ENCODE measurements at places on chromosomes 11 and 22.

DNA sequence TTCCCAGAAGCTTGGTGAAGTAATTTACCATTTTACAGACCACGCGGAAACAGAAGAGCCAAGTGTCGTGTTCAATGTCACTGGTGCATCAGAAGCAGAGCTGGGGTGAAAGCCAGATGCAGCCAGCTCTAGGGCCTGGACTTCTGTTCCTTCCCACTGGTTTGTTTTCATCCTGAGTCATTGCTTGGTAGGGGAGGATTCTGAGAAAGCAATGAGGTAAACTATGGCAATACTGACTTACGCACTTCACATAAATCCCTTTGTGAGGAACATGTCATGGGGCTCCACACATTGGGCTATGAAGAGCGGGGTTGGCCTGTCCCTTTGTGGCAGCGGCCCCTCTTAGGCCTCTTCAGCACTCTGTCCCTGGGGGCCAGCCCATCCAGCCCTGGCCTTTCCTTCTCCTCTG, 52.4 kb upstream of the RBFOX2 start:
- DNase-seq, result no peak

DNA sequence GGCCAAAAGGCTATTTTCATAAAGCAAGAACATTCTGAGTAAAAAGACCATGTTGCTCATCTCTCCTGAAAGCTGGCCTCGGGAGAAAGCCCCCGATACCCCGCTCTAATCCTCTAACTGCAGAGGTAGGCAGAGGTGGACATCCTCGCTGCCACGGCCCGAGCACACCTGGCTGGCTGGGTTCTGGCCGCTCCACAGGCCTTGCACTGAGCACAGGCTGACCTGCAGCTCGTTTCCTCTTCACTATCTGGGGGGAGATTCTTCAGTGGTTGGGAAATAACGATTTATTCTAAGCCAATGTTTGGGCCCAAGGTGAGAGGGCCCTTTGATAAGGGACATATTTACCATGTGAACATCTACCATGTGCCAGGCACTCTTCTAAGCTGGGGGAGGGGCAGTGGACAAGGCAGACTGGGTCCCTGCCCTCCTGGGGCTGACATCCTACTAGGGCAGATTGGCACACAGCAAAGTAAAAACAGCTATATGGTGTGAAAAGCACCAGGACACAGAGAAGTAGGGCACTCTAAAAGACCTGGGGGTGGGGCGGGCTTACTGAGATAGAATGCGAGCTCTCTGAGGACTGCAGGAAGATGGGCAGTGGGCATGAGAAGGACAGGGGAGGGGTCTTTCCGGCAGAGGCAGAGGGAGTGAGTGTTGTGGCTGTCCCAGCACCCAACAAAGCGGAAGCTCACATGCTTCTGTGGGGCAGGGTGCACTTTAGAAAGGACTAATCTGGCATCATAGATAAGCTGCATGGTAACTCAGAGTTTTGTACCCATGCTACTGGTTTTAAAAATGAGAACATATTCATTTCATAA, 65.5 kb upstream of the ARFGAP3 start:
- no peak for DNase-seq

DNA sequence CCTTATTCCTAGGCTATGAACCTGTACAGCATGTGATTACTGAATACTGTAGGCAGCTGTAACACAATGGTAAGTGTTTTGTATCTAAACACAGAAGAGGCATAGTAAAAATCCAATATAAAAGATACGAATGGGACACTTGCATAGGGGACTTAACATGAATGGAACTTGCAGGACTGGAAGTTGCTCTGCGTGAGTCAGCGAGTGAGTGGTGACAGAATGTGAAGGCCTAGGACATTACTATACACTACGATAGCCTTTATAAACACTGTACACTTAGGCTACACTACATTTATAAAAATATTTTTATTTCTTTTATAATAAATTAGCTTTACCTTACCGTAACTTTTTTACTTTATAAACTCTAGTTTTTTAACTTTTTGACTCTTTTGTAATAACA, 81.1 kb downstream of the PGR start:
- DNase-seq, result no peak

- no peak for DNase-seq
Observed at GRCh38 chr22:50192436-50193204, 6.9 kb downstream of the TRABD start.

DNA sequence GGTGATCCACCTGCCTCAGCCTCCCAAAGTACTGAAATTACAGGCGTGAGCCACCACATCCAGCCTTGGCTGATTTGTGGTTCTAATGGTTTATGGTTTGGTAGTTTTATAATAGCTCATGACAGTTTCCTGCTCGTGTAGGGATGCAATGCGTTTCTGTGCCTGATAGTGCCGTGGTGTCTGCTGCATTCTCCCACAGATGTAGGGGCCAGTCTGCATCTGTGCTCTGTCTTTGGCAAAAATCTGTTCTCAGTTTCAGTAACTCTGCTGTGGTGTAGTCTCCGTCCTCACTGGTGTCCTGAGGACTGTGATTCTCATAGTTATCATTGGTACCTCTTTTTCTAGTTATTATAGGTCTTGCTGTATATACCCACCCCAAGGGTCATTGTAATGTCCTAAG, 16.3 kb downstream of the ST14 start:
- no peak for DNase-seq

- DNase-seq, result no peak
Observed at GRCh38 chr11:114142707-114143106, 83.2 kb downstream of the ZBTB16 start.

DNA sequence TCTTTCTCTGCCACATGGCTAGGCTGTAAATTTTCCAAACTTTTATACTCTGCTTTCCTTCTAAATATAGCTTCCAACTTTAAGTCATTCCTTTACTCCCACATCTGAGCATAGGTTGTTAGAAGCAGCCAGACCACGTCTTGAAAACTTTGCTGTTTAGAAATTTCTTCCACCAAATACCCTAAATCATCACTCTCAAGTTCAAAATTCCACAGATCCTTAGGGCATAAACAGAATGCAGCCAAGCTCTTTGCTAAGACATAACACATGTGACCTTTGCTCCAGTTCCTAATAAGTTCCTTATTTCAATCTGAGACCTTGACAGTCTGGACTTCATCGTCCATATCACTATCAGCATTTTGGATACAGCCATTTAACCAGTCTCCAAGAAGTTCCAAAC, 749.9 kb downstream of the METTL15 start:
- DNase-seq, result no peak

DNA sequence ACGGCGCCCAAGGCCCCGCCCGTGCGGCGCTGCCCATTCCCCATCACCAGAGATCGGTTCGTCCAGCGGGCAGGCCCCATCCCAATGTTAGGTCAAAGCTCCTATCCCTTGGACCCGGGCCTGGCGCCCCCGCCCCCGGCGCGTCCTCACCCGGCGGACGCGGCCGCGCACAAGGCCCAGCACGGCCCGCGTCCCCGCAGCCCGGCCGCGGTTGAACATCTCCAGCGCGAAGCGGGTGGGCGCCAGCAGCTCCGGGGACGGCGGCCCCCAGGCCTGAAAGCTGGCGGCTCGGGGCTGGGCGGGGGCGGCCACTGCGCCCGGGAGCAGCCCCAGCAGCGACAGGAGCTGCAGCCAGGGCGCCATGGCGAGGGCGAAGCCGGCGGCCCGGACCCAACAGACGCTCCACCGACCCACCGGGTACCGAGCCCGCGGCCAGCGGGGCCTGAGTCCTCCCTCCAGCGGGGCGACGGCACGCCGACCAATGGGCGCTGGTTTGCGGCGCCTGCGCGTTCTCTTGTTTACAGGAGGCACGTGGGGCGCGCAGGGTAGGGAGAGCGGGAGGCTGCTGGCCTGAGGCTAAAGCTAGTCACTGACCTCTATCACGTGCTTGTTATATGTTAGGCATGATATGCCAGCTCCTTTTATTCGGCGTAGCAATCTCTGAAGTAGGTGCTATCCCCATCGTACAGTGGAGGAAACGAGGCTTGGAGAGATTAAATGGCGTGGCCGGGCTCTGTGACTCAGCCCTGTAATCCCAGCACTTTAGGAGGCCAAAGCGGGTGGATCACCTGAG, at the start of gene CTSF:
CTSF (minus strand) TSS at position 483 of the 793 bp plus-strand sequence; CDS start at position 363, 120 bp downstream.
- peak; percentile 92 for DNase-seq

GRCh38 chr22:44645531-44645930, 56.5 kb upstream of the PRR5 start:
- DNase-seq, result no peak

GRCh38 chr11:117458275-117459122, 130.8 kb downstream of the CEP164 start:
- no peak for DNase-seq

- DNase-seq, result no peak
Observed at GRCh38 chr11:64864473-64865285, 13.7 kb downstream of the EHD1 start.

DNA sequence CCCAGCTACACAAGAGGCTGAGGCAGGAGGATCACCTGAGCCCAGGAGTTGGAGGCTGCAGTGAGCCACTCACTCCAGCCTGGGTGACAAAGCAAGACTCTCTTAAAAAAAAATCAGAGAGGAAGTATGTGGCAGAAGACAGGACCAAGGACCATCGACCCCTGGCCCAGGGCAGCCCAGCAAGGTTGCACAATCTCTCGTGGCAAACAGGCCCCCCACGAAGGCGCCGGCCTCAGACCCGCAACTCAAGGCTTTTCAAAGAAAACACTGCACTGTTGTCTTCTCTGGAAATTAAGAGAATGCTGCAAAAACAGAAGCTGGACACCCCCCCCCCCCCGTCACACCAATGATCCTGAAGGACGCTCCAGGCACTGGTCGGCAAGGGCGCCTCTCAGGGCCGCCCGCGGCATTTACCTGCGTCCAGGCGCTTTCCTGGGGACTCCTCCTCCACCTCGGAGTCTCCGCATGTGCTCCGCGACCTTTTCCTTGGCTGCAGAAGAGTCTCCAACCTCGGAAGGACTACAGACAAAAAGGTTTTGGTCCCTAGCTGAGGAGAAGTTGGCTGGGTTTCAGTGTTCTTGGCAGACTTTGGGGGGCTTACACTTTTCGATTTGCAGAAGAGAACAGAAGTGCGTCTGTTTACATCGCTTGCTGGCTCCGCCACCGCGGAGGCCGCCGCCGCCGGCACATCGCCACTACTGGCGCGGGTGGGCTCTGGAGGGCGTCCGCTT, 40.5 kb downstream of the BRD1 start:
- no peak for DNase-seq

- DNase-seq, result no peak
Observed at GRCh38 chr11:108224911-108225786, 2.3 kb downstream of the ATM start.

GRCh38 chr11:106457727-106458126, 380.3 kb downstream of the AASDHPPT start:
- DNase-seq, result no peak

GRCh38 chr11:86740628-86741483, 59.5 kb upstream of the PRSS23 start:
- DNase-seq, result no peak

- no peak for DNase-seq
Observed at GRCh38 chr22:46280999-46281623, 13.3 kb downstream of the TTC38 start.

DNA sequence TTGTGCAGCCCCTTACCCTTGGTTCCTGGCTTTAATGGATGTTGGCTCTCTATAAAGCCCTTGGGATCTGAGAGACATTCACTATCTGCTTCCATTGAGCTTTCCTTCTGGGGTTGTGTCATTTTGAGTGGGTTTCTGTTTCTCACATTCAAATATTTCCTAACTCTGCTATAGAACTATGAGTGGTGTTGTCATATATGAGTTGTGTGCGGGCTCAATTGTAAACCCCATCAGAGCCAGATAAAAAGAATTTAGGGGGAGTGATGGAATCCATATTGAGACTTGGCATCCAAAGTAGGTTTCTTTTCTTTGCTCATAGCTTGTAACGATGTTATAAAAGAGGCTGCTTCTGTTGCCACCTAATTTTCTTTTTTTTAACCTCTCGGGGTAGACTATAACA, 41.8 kb upstream of the SPON1 start:
- no peak for DNase-seq

DNA sequence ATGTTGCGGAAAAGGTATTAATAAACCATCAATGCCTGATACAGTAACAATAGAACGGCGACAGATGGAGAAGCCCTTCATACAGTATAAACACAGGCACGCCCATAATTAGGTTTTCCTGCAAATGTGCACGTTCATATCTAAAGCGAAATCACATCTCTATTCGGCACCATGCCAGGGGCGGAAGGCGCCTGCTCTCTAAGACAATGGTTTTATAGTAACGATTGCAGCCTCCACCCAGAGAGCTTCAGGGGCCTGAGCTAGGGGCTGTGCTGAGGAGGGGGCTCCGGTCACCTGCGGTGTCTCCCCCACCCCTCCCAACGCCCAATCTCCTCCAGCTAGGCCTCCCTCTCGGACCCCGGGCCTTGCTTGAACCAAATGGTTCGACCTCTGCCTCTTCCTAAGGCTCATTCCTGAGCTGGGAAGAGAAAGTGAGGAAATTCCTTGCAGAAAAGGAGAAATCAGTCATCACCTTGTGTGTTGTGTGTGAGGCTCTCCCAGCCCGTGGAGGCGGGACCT, 9.6 kb downstream of the KRTAP5-5 start:
- DNase-seq, result no peak

GRCh38 chr11:65786786-65787636, at the start of gene OVOL1:
Gene OVOL1 (plus strand): TSS chr11:65787063. CDS start chr11:65787374, 311 bp downstream.
- DNase-seq, result no peak

DNA sequence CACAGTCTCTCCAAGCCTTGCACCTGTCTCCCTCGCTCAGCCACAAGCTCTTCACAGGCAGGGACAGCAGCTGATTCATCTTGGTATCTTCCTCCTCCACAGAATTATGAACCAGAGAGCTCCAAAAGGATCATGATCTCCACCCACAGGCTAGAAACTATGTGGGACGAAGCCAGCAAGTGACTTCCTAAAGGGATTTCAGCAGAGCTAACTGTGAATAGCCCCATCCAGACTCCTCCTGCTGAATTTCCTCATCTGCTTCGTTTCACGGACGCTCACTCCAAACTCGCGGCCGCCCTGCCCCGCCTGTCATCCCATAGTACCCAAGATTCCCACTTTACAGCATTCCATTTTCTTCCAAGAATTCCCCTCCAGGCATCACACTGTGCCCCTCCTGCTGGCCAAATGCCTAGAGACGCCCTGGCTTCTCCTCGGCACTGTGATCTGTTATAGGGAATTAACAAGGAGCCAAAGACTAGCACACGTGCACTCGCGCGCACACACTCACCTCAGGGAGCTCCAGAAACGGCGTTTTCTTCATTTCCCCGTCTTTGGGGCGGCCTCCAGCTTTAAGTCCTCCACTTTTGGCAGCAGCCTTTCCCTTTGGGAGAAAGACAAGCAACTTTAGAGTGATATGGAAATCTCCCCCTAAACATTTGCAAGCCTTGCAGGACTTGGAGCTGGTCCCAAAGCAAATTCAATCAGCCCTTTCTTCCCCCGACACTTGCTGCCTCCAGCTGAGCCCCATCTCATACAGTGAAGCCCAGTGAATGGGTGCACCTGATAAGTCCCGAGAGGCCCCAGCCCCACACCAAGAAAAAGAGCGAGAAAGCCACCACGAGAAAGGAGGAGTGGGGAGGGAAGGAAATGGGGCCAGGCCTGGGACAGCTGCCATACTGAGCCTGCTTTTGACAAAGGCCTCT, 35.5 kb downstream of the SPATA19 start:
- DNase-seq, result no peak

DNA sequence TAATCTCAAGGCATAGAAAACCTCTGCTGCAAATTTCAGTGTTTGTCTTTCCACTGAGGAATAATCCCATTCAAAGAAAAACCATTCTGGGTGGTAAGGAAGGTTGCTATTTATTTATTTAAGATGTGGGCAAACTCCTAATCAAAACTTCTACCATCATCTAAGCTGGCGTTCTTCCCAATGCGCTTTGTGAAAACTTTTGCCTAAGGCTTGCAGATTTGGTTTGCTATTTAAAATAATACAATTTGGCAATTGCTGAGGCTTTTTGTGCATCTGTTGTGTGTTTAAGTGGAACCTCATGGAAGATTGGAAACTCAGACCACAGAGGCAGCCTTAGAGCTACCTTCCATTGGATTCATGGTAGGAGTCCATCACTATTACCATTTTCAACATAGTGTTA, 309.0 kb downstream of the BLID start:
- no peak for DNase-seq

- no peak for DNase-seq
Observed at GRCh38 chr11:69799582-69799981, 19.6 kb downstream of the FGF3 start.
